ENCODE measurements at places on chromosomes 4 and X.

GRCh38 chr4:168575473-168575872 is 78.6 kb downstream of the PALLD start:
- no peak for DNase-seq

- DNase-seq: no peak
Measured at GRCh38 chr4:15262396-15262795, 165.4 kb upstream of the C1QTNF7 start.

DNA sequence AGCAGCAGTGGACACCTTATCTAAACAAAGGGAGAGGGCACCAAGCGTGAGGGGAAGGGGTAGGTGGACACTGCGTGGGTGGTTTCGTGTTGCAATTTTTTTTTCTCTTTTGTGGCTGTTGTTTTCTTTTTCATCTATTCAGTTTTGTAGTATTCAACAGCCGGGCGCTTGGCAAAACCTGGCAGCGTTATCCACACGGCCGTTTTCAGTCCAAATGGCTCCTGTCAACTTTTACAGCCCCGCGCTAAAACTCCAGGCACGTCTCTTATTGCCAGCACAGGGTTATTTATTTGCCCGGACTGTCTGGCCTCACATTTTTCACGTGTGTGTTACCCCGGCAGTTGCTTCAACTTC is 192.2 kb downstream of the BCOR start:
- no peak for DNase-seq

GRCh38 chr4:98682719-98683118 is 24.3 kb upstream of the TSPAN5 start:
- no peak for DNase-seq

- no peak for DNase-seq
Measured at GRCh38 chr4:162056990-162057389, 106.8 kb downstream of the FSTL5 start.

DNA sequence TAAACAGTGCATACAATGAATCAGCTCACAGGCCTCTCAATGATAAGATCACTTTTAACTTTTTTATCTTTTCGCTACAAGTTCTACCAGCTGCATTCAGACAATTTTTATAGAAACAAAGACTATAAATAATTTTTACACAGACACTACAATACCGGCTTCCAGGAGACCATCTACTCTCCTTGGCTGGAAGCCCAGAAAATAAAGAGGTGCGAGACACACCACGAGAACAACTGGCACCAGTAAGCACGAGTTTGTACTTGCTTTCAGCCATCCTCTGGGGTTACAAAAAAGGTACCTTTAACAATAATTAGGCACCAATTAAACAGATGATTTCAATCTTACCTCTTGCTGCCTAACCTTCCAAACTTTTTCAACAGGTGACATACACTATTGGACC is 11.2 kb upstream of the PRDX4 start:
- no peak for DNase-seq

DNA sequence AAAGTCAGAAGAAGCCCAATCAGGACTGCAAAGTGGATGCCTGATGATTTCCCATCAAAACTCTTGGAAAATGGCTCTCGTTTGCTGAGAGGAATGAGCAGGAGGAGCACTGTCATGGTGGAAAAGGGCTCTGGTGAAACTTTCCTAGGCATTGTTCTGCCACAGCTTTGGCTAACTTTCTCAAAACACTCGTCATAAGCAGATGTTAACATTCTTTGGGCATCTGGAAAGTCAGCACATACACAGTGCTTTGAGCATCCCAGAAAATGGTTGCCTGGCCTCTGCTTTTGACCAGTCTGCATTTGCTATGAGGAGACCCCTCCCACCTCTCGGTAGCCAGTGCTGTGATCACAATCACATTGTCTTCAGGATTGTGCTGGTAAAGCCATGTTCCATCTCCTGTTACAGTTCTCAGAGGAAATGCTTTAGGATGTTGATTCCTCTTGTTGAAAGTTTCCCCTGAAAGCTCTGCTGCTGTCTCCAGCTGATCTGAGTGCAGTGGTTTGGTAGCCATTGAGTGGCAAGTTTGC is 25.2 kb upstream of the TBC1D14 start:
- DNase-seq: no peak

DNA sequence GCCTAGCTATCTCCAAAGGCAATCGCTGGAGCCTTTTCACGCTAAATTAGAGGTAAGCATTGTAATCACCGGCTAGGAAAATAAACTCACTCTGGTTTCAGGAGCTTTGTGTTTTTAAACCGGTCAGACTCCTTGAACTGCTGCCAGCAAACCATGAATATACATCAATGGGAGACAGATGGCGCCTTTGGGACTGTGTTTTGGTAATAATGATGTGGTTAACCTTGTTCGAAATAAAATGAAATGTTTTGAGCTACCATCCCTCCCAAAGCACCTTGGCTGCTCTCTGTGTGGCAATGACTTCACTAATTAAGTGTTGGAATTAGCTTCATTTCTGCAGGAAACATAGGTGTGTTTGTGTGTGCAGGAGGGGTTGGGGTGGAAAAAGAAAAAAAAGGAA is 65.3 kb downstream of the CLNK start:
- DNase-seq: no peak

DNA sequence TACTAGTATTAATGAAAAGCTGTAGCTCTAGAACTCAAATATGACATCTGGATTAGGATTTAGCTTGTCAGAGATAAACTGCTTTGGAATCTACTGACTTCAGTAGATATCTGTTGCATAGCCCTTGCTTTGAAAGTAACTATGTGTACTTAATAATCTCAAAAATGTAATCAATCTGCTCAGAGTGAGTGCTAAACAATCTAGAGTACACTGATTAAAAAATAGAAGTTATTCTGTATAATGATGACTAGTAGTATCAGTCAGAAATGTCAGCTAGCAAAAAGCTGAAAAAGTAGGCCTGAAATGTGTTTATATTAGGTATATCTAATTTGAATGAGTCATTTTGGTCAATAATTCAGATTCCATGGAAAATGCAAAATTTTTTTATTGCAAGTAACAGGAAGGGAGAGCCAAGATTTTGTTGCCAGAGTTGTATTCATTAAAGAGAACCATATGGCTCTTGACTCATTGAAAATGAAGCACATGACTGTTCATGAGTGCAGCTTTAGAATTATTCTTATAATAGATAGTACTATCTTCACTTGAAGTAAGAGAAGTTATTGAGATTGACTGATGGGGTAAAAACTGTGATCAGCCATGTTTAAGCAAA is 20.0 kb downstream of the CLCN3 start:
- DNase-seq: no peak

GRCh38 chr4:74665346-74665745 is 129.0 kb downstream of the BTC start:
- no peak for DNase-seq

GRCh38 chr4:1136048-1136447 is 22.7 kb upstream of the RNF212 start:
- DNase-seq: no peak

DNA sequence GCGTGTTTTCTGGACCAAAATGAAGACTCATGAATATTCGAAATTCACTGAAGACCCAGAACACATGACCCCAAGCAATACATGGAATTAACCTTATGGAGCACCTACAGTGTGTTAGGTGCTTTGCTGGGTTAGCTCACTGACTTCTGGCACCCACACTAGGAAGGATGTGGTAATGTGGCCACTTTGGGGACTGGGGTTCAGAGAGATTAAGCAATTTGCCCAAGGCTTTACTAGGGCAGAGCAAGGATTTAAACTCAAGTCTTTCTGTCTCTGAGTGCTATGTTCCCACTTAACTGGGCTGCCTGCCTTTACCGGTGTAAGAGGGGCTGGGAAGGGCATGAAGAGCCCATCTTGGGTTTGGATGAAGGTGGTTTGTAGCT is 162.0 kb upstream of the ATP6AP2 start:
- DNase-seq: no peak

DNA sequence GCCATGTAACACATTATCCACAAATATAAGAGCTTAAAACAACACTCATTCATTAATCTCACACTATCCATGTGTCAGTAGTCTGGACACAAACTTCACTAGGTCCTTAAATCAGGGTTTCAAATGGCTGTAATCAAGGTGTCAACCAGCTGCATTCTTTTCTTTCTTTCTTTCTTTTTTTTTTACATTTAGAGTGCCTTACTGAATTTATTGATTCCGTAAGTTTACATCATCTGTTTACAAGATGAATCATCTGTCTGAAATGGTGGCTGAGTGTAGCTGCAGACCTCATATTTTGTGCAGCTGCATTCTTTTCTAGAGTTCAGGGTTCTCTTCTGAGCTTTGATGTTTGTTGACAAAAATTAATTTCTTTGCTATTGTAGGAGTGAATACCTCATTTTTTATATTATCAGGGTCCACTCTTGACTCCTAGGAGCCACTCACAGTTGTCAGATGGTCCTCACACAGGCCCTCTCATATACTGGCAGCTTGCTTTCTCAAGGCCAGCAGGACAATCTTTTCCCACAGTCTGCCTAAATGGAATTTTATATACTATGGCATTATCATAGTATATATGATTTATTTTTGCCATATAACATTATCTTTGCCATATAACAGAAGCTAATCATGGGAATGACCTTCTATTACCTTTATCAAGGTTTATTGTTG is 37.8 kb downstream of the SPOCK3 start:
- no peak for DNase-seq

DNA sequence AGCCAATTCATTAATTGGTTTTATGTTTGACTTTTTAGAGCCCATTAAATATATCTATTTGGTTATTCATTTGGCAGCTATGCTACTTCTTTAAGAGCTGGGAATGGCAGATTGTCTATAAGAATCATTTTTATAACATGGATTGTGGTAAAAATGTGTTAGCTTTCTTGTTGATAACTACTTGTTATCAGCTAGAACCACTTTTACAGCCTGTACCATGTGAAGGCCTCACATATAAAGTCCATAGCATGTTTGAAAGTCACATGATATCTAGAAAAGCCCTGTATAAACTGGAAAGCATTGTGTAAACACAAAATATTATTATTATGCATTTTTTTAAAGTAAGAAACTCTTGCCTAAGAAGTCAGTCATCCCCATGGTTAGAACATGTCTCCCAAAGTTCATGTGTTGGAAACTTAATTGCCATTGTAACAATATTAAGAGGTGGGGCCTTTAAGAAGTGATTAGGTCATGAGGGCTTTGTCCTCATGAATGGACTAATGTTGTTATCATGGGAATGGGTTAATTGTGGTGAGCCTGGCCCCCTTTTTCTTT is 110.9 kb upstream of the BMP2K start:
- DNase-seq: no peak

- no peak for DNase-seq
Measured at GRCh38 chrX:41558531-41558930, 111.4 kb downstream of the NYX start.

DNA sequence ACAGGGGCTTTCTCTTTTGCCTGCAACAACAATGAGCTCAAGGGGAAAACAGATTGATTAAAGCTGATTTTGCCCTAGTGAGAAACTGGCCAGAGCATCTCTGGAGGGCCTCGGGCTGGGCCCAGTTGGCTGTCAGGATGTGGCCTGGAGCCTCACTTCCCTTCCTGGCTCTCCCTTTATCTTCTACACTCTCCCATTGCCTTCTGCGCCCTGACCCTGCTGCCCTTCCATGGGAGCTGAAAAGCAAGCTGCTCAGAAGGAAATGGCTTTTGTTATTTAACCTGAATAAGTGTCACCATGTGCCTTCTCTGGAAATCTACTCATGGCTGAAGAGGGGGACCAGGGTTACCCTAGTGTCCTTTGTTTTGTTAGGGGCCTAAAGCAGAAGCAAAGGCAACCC is 43.8 kb downstream of the NHSL2 start:
- no peak for DNase-seq

DNA sequence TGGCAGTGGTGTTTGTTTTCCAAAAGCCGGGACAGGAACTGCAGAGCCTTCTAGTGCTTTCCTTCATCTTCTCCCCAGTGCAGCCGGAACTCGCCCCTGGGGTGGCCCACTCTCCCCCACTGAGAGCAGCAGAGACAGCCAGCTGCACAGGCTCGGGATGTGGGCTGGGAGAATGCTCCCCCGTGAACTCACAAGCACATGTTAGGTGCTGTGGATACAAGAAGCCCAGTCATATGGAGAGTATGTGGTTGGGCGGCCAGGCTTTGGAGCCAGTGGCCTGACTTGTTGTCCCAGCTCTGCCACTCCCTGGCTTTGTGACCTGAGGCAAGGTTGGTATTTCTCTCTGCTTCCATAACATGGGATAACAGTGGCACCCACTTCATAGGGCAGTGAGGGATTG is 9.4 kb upstream of the KIAA0232 start:
- no peak for DNase-seq

GRCh38 chrX:72141372-72142004 is 9.8 kb upstream of the RTL5 start:
- no peak for DNase-seq

- no peak for DNase-seq
Measured at GRCh38 chr4:176760471-176760870, 32.3 kb downstream of the VEGFC start.

DNA sequence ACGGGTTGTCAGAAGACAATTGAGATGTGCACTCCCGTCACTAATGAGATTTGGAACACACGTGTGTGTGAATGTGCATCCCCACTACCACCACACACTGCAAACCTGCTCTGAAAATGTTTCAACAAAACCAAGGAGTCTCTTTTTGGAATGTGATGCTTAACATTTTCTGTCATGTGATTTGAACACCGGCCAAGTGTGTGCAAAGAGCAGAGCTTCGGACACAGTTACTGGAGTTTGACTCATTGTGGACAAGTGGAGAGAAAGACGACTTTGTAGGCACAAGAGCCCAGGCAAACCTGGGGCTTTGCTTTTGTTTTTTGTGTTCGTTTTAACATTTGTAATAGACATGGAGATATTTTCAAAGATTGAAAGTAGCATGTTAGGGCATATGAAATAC is 49.2 kb downstream of the CCKAR start:
- no peak for DNase-seq

DNA sequence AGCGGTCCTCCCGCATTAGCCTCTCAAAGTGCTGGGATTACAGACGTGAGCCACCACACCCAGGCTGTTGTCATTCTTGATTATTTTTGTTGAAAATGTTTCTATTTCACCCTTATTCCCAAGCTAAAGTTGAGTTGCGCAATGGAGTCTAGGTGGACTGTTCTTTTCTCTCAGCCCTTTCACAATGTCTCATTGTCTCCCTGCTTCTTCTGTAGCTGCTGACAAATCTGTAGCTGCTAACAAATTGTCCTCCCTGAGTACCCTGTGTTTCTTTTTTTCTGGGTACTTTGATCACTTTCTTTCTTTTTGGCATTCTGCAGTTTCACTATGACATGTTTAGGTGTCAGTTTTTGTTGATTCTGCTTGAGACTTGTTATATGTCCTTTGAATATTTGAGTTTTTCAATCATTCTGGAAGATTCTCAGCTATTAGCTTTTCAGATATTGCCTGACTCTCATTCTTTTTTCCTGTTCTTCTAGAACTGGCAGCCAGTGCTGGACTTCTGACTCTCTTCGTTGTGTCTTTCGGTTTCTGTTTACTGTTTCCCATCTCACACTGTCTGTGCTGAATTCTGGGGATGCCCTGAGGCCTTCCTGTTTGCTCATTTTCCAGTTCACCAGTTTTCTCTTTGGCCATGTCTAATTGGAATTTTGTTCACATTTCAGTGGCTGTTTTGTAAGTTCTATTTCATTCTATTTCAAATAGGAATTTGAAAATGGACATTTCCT is 6.6 kb downstream of the ABCD1 start:
- DNase-seq: no peak

DNA sequence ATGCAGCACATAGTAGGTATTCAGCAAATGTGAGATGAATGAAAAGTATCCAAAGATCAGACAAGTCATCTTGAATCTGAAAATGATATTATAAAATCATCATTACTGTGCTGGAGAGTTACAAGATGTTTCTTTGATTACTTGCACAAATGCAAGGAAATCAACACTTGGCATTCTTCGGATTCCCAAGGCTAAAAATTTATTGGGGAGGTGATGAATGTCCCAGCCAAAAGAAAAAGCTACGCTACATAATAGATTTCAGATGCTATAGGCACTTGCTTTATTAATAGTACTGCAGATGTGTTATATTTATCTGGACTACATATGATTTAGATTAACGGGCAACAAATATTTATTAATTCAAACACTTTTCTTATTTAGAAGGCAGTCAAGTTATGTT is 286.7 kb upstream of the TENM3 start:
- DNase-seq: no peak

All from H1 (cell line).